ENCODE measurements at places on chromosomes 2 and 18.

DNA sequence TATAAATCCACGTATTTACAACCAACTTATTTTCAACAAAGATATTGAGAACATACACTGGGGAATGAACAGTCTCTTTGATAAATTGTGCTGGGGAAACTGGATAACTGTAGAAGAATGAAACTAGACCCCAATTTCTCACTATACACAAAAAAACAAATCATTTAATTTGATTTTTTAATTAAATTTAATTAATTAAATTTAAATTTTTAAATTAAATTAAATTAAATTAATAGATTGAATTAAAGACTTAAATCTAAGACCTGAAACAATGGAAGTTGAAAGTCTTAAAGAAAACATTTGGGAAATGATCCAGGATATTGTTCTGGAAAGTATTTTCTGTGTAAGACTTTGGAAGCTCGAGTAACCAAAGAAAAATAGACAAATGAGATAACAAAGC, 301.4 kb downstream of the GALNT13 start:
- DNase-seq = no peak

- DNase-seq = no peak
Measured at GRCh38 chr2:104901037-104901881, 47.3 kb downstream of the POU3F3 start.

DNA sequence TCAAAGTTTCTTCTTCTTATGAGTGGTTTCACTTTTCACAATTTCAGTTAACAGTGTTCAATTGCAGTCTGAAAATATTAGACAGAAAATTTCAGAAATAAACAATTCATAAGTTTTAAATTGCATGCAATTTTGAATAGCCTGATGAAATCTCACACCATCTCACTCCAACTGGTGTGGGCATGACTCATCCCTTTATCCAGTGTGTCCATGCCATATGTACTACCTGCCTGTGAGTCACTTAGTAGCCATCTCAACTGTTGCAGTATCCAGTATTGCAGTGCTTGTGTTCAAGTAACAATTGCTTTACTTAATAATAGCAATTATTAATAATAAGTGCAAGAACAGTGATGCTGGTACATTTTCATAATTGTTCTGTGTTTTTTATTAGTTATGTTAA, 1202.5 kb downstream of the DSC3 start:
- no peak for DNase-seq

- no peak for DNase-seq
Measured at GRCh38 chr2:1314254-1314653, 99.0 kb upstream of the TPO start.

- DNase-seq = no peak
Measured at GRCh38 chr2:55672630-55673029, 21.0 kb downstream of the PNPT1 start.

- DNase-seq = no peak
Measured at GRCh38 chr2:118530976-118531375, 316.5 kb downstream of the EN1 start.

GRCh38 chr18:74082742-74083556, 64.7 kb downstream of the FBXO15 start:
- no peak for DNase-seq

GRCh38 chr18:49691177-49691608, 122.1 kb downstream of the ACAA2 start:
- no peak for DNase-seq

- no peak for DNase-seq
Measured at GRCh38 chr18:295756-296490, 28.1 kb upstream of the THOC1 start.

DNA sequence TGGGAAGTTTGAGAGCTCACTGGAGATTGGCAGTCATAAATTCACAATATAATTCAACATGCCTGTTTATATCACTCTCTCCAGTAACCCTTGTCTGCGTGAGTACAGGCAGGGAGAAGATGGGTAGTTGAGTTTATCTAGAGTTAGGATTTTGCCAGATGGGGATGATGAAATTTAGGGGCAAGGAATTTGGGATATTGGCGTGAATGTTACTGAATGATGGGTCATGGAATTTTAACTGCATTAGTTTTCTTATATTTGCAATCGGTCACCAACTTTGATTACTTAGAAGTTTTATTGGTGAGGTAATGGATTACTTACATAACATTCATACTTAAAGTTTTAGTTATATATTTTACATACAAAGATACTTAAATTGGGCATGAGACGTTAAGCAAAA, 35.1 kb downstream of the SANBR start:
- DNase-seq = no peak

DNA sequence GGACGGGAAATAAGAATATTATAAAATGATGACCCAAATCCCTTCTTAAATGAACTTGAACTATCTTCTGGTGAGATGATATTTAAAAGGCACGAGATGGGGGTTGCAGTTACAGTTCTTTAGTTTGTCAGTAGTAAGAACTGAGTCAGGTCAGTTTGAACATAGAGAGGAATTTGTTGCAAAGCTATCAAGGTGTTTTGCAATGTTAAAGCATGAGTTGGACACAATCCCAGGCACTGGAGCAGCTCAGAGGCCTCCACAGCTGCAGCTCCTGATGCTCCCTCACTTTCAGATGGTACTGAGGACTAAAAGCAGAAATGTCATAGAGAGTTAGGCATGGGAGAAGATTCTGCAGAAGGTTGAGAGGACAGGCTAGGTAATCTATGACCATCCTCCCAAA, 236.0 kb downstream of the BCL2 start:
- DNase-seq = no peak

- no peak for DNase-seq
Measured at GRCh38 chr2:224211791-224212190, 172.7 kb upstream of the SERPINE2 start.

DNA sequence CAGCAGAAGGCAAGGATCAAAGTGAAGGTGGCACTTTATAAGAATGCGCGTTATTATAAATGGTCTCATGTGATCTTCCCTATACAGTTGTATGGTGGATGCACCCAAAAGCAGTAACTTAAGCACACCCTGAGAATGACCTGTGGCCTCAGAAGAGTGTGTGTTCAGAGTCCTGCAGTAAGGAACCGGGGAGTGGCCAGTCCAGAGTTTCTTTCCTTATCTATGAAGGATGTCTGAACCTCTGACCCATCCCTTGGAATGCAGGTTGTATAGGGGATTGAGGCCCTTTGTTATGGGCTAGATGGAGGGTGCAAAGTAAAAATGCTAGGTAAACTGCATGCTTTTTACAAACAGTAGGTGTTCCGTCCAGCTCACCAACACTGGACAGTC, 43.6 kb upstream of the ANKRD44 start:
- no peak for DNase-seq

DNA sequence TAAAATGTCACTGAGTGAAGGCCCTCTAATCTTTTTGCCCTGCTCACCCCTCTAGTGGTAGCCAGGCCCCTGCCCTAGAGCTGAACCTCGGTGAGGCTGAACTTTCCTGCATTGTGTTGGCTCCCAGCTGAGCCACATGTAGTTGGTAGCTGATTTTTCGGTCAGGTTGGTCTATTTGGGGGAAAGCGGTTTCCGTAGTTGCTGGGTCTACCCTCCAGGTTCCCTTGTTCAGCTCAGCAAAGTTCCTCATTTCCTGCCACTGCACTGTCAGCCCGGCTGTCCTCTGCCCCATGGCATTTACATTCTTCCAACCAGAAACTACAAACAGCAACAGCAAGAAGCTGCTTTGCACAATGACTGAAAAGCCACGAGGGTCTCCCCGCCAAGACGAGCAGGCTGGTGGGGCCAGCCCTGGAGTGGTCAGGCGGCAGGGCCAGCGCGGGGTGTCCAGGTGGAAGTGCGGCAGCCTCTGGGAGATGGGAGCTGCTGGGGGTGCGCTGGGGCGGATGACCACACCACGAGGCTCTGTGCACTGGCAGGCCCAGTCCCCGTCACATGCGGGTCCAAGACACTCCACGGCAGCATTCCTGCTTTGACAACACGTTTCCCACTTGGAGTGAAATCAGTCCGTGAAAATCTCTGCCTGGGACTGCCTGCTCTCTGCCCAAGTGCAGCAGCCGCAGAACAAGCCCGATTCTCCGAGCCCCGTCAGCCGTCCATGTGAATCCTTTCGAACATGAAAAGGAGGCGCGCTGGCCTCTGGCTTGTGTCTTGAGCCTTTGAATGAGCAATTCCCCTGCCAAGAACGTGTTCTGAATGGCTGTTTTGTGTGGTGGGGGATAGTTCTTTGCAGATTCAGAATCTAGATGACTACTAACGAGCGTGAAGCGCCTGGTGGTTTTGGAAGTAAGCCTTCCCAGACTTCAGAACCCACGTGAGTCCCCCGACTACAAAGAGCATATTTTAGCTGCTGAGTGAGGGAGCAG, 159.4 kb downstream of the ASB1 start:
- peak; percentile 31 for DNase-seq

- DNase-seq = no peak
Measured at GRCh38 chr2:120760446-120761135, 24.9 kb downstream of the GLI2 start.

DNA sequence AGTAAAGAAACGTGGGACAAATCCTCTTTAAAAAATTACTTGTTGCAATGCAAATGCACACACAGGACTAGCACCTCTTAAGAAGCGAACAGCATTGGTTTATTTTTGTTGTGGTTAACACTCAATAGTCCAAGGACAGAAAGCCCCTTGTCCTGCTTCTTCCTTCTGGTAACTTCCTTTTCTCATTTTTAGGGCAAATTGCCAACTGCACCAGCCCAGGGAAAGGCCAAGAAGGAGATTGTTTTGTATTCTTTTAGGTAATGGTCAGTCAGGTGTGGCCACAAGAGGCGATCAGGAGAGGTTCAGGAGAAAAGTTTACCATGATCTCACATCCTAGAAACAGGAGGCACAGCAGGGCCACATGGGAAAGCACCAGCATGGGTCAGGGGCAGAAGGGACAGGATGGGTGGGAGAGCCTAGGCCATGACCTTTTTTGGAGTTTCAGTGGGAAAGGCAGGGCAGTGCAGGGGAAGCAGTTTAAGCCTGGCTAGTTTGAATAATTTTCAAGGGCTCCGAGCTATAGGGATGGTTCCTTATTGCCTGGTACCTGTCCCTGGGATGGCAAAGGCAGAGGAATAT, 73.0 kb downstream of the CHRNA1 start:
- DNase-seq = no peak

GRCh38 chr2:42877511-42877910, 85.1 kb upstream of the HAAO start:
- DNase-seq = no peak

DNA sequence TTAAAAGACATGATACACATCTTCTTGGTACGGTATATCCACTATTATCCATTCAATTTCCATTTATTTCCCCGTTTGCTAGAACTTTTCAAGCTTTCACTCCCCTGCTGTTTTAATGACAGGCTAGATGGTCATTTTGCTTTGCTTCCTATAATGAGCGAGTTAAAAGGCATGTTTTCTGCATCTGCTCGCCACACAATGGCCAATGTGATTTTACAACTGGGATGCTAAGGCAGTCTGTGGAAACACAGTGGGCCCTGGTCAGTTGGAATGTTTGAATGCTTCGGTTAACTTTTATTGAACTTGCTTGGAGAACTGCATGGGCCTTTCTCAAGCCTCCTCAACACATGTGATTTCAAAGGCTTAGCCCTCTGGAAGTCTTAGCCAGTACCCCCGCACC, 48.4 kb upstream of the TNP1 start:
- no peak for DNase-seq

GRCh38 chr2:215887303-215887702, 126.0 kb downstream of the MREG start:
- DNase-seq = no peak

DNA sequence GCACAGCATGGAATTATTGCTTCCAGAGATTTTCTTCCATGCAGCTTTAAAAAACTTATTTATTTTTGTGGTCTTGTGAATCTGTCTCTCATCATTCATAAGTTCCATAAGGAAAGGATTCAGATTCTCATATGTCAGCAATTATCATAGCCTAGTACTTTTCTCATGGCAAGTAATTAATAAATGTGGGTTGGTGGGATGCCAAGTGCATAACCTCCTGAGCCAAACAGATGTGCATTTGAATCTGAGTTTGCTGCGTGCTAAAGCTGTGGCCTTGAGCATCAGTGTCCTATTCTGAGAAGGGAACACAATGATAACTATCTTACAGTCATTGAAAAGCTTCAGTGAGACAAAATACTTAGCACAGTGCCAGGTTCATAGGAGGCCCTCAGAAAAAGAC, 331.9 kb downstream of the PDE11A start:
- no peak for DNase-seq

DNA sequence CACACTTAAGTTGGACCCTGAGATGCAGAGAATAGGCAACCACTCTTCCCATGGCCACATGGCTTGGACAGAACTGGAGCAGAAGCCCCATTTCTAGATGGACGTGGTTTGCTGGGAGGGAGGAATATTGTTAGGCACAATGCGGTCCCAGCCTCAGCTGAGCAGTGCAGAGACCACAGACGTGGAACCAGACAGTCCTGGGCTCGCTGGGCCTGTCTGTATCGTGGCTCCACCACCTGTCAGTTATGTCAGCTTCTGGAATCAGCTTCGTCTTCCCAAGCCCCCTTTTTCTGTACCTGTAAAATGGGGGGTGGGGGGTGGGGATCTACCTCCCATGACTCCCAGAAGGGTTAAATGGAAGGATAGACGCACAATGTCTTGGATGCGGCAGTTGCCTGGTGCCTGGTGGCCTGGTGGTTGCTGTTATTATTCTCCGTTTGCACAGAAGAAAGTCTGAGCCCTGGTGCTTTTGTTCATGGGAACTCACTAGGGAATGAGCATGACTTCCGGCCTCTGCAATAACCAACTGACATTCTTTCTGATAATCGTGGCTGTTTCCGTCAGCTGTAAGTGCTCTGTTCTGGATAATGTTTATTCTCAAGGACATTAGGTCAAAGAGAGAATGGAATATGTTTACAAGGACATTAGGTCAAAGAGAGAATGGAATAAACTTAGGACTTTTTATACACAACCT, 31.4 kb downstream of the COLEC11 start:
- no peak for DNase-seq

DNA sequence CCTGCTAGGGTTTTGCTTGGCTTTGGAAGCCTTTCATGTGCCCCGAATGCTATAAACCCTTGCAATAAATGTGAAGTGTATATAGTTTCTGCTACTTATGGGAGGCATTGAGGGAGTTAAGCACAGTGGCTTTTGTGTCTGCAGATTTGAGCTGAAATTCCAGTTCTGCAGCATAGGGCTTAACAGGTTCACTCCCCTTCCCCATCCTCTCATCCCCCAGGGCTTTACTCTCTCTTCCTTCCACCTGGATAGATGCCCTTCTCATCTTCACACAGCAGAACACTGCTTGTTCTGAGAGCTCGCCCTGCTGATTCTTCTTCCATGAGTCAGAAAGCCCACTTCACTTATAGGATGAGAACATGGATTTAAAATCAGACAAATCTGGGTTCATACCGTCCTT, 37.2 kb downstream of the SOX11 start:
- DNase-seq = no peak
